Islet precursor cell (in vitro differentiated cells): ENCODE measurements at places on chromosomes 6 and 20.

- DNase-seq = no peak
Measured at GRCh38 chr6:161489626-161490306, 215.9 kb upstream of the AGPAT4 start.

GRCh38 chr6:149250951-149251350 lies 66.6 kb upstream of the TAB2 start:
- no peak for DNase-seq

DNA sequence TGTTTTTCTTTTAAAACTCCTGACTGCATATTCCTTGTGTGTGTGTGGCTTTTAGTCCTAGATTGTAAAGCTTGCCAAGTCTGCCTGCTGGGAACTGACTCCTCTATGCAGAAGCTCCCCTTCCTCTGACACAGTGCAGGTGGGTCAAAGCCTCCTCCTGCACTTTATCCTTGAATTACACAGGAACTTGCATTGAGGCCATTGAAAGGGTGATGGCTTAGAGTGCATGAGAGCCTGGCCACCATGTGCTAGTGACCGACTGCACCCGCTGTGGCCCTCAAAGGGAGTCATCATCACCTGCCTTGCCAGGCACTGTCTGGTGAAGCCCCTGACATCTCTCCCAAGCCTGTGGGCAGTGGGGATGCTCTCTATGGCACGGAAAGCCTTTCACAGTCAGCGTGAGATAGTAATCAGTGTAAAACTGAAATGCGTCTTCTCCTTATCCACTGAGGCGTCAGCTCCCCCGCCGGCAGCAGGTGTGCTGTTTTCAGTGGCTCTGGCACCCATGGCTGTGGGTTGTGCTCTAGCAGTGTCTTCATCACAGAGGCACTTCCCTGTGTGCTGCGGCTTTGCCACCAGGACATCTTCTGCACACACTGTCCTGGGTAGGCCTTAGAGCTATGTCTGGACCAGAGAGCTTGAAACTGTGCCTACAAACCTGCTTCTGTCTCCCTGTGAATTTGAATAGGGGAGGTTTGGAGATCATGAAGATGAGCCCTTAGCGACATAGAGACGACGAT lies 87.9 kb downstream of the THBS2 start:
- DNase-seq = no peak

GRCh38 chr20:48191200-48191599 lies 405.9 kb upstream of the SULF2 start:
- peak; percentile 71 for DNase-seq
